GM12865 (cell line): ENCODE measurements at places on chromosomes 16 and 17.

GRCh38 chr17:81241648-81242420, 2.7 kb downstream of the NDUFAF8 start:
- peak; percentile 78 for DNase-seq

DNA sequence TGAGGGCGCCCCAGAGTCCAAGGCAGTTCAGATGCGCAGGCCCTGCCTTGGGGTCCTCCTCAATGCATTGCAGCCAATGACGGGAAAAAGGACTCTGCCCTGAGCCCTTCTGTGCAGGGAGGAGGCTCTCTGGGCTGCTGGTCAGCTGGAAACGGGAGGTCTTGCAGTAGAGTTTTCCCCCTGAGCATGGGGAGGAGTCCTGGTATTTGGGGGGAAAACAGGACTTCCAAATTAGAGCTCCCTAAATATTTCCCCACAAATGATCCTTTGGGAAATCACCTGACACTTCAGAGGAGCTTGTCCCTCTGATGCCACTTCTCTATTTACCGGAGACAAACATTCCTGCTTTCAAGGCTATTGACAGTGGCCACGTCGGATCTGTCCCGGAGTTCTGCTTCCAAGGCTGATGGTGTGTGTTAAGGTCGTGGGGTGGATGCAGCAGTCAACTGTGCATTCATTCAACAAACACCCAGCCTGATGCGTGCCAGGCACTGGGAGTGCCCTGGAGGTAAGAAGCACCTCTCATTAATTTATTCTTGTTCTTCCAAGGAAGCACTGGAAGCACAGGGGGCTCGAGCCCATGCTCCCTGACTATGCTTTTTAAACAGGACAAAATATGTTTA, 73.0 kb upstream of the DNAH17 start:
- no peak for DNase-seq

DNA sequence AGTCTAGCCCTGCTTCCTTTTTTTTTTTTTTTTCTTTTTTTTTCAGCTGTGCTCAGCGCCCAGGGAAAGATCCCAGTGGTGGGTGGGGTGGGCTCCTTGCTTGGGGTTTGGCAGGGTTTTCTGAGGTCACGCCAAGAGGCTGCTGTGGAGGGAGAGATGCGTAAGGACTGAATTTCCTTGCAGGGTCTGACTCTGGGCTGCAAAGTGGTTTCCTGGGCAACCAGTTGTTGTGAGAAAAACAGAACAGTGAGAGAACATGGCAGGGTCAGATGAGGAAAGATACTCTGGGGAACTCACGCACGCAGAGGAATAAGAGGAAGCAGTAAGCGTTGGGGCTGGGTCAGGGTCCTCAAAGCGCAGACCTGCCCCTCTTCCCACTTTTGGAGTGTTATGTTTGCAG, 119.5 kb downstream of the IRF8 start:
- peak; percentile 35 for DNase-seq

DNA sequence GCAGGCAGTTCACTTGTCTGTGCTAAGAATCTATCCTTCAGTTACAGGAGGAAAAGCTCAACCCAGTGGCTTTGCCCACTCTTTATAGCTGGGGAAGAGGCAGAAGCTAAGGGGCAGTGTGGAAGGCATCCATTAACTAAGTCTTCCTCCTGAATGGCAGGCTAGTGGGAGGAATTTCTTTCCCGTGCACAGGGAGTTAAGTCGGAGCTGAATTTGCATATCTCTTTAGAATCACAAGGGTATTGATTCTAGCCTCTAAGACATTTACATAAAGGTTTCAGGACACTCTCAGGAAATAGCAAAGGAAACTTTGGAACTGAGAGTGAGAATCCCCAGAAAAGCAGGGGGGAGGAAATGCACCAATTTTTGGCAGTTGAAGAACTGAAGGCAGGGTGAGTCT, 245.6 kb downstream of the CA10 start:
- DNase-seq, result no peak

DNA sequence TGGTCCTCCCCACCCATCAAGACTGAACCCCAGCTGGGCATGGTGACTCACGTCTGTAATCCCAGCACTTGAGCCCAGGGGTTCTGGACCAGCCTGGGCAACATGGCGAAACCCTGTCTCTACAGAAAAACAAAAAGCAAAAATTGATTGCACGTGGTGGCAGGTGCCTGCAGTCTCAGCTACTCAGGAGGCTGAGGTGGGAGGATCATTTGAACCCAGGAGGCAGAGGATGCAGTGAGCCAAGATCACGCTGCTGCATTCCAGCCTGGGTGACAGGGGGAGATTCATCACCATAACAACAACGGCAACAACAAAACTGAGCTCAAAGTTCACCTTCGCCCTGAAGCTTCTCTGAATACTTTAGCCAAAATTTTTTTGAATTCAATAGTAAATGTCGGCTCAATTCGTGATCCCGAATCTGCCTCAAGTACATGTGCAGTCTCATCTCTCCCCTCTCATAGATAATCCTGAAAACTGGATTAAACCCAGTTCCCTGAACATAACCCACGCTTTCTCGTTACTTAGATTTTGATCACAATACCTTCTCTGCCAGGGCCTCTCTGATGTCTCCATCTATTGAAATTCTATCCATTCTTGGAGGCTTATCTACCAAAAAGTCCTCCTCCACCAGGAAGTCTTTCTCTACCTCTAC, 13.5 kb upstream of the MYH10 start:
- DNase-seq, result no peak

GRCh38 chr17:48004983-48005382, 32.6 kb downstream of the COPZ2 start:
- no peak for DNase-seq
